ENCODE measurements at places on chromosomes 16 and 17.

DNA sequence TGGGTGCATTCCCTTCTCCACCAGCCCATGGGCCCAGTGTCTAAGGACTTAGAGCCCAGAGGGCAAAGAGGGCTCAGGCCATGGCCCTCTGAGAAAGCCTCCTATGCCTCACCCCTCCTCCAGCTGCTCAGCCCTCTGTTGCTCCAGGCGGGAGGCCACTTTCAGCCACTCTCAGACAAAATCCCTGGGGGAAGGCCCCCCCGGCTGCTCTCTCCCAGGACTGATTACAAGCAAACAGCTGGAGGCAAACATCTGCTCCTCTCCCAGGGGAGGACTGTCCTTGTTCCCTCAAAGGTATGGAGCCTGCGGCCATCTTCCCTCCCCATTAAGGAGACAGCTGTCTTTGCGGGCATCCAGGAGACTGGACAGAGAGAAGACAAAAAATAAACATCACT, 54.9 kb upstream of the DLX4 start:
- DNase-seq, result peak; percentile 41

DNA sequence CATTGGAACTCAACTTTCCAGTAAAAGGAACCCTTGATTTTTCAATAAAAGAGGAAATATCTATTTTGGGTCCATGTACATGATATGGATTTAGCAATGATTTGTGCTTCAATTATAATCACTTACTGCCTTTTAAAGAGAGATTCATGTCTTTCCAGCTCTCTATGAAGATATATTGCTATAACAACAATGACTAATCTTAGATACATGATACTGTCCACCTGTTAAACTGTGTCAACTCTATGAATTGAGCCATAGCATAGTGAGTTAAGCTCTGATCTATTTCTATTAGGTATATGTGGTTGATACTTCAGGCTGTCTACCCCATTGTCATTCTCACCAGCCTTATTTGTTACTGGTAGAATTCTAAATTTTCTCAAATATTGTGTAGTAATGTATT, 15.0 kb upstream of the MPHOSPH6 start:
- DNase-seq, result no peak

GRCh38 chr16:75099738-75100602, 16.6 kb downstream of the LDHD start:
- peak; percentile 12 for DNase-seq

DNA sequence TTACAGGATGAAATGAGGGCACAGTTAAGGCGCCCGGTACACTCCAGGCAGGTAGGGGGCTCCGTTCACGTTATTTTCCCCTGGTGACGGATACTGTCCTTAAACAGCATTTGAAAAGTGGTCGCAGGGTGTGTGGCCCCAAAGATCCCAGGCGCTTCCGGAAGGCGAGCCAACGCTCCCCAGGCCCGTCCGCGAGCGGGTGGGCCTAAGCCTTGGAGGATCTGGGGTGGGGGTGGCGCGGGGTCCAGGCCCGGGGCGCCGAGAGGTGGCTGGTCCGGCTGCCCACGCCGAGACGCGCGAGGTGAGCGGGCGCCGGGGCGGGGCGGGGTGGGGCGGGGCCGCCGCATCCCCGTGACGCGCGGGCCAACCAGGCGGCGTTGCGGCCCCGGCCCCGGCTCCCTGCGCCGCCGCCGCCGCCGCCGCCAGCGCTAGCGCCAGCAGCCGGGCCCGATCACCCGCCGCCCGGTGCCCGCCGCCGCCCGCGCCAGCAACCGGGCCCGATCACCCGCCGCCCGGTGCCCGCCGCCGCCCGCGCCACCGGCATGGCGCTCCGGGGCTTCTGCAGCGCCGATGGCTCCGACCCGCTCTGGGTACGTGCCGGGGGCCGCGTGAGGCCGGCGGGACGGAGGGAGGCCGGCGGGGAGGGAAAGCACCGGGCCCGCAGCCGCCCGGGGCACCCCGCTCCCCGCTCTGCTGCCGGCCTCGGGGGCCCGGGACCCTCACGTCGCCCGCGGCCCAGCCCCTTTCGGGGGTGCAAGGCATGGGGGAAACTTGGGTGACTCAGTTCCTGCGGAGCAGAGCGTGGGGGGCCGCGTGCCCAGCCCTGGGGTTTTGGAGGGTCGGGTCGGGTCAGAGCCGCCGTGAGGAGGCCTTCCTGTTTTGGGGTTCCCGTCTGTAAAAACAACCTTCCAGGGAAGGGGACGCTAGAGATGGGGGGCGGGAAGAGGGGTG, at the start of gene ABCC1:
TSS of gene ABCC1 (plus strand) at position 407 of the 951 bp plus-strand sequence. CDS start at position 543, 136 bp downstream.
- DNase-seq, result peak; percentile 58

- no peak for DNase-seq
Measured at GRCh38 chr17:80745183-80745582, 200.5 kb downstream of the RPTOR start.

DNA sequence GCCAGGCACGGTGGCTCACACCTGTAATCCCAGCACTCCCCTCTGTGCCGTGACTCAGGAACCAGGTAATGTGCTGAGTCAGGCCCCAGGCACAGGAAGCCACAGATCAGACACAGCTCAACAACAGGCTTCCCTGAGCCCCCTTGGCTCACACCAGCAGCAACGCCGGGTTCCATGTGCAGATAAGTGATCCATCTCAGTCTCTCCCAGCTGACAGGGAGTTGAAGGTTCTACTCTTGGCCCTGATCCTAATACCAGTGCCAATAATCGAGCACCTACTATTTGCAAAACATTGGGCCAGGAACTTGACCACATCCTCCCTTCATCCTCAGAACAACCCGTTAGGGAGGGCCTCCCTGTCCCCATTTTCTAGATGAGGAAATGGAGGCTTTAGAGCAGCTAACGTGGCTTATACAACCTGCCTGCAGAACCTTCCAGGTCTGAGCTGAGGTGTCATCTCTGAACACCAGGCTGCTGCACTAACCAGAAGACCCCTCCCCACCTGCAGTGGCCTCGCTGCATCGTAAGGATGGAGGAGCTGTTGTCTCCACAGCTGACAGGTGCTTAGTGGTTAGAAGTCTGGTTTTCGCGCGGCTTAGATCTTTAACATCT, 64.8 kb upstream of the AMZ2 start:
- DNase-seq, result no peak

DNA sequence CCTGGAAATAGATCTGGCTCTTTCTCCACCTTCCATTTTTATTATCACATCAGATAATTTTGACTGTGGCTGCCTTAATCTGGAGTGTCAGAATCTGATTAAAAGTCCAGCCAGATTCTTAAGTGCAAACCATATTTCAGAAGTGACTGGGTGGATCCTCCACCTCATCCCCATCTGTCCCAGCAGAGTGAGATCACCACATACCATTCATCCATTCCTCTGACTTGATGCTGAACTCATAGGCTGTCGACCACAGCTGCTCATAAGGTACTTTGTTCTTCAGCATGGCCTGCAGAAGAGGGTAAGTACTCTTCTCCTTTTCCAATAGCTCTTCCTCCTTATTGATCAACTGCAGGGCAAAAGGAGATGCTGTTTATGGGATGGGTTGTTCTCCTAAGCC, 53.5 kb downstream of the DNAH3 start:
- no peak for DNase-seq

DNA sequence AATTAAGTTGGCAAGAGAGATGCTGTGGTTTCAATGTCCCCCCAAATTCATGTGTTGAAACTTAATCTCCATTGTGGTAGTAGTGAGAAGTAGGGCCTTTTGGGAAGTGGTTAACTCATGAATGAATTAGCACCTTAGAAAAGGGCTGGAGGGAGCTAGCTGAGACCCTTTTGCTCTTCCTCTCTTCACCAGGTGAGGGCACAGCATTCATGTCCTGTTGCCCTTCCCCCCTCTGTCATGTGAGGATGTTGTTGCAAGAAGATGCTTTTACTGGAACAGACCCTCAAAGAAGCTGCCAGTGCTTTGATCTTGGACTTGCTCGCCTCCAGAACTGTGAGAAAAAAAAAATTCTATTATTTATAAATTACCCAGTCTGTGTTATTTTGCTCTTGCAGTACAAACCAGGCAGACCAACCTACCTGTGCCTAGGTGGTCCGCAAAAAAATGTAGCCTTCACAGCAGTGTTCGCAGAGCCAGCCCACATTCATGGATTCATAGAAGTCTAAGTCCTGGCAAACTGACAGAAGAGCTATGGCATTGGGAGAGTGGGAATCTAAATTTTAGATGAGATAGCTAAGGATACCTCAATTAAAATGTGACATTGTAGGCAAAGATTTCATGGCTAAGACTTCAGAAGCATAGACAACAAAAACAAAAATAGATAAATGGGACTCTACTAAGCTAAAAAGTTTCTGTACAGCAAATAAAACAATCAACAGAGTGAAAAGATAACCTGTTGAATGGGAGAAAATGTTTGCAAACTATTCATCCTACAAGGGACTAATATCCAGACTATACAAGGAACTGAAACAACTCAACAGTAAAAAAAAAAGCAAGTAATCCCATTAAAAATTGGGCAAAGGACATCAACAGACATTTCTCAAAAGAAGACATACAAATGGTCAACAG, 32.0 kb upstream of the ABCA5 start:
- DNase-seq, result no peak

- DNase-seq, result no peak
Measured at GRCh38 chr16:29821643-29822115, 1.4 kb downstream of the MVP start.

Measured in NCI-H510A (cell line).